ENCODE measurements at places on chromosomes 2 and 18. TPM values are rescaled to one million over a fixed set of nuclear protein-coding genes. Genes with fewer than 3 reads are reported as not detected.

The RAX gene
- total RNA-seq, result not detected

The LDAH gene
- 13.7 TPM for total RNA-seq

The CD8B gene
- total RNA-seq, result 0.77 TPM

The TLX2 gene
- total RNA-seq, result not detected

GRCh38 chr2:22350621-22351020 lies 1034.4 kb upstream of the KLHL29 start:
- H3K36me3 ChIP-seq, result no peaks in the 10 kb centered on the region
- H3K27ac ChIP-seq, result no peak overlapping the region
- DNase-seq, result no peak
- no peaks in the 10 kb centered on the region for H3K4me1 ChIP-seq

DNA sequence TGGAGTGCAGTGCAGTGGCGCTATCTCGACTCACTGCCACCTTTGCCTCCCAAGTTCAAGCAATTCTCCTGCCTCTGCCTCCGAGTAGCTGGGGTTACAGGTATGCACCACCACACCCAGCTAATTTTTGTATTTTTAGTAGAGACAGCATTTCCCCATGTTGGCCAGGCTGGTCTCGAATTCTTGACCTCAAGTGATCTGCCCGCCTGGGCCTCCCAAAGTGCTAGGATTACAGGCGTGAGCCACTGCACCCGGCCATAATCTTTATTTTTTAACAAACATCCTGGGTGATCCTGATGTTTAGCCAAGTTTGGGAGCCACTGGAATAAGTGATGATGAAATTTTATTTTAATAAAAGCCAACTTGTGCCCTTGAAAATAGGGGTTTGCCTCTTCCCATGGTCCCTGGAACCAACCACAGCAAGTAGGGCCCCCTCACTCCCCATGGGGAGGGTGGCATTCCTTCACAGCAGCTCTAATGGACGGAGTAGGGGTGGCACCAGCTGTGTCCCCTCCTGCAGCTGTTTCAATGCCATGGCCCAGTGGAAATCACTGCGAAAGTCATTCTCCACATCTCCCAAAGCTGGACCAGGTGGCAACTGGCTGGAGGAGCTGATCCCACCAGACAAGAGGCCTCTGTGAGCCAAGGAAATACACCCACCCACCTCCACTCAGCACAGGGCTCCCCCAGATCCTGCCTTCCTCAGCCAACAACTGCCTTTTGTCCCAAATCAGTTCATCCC lies 194.8 kb downstream of the ZFP36L2 start:
- H3K27me3 ChIP-seq, result no peaks in the 10 kb centered on the region
- peak overlapping the region; percentile 23 for H3K27ac ChIP-seq
- peaks cover 20% of the 10 kb centered on the region for H3K4me1 ChIP-seq
- no peak overlapping the region for H3K4me3 ChIP-seq

GRCh38 chr2:25824718-25825117 lies 53.6 kb downstream of the ASXL2 start:
- no peak overlapping the region for H3K27ac ChIP-seq
- DNase-seq, result no peak
- no peak overlapping the region for H3K4me3 ChIP-seq
- H3K27me3 ChIP-seq, result no peaks in the 10 kb centered on the region

DNA sequence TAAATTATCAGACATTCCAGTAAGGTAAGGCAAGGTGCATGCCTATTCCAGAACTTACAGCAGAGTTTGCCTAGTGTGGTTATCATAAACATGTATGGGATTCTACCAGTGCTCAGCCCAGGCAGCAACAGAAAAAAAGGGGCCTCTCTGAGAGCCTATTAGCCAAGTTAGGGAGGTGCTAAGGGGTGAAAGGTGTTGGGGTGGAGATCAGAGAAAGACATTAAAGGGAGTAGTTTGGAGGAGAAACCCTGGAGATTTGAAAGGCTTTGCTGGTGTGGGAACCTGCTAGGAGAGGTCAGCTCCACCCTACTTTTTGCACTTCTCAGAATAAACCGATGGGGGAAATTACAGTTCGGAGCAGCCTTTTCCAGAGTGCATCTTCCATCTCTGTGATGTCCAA lies 2.9 kb downstream of the ARPC2 start:
- H3K4me3 ChIP-seq, result no peak overlapping the region
- no peaks in the 10 kb centered on the region for H3K27me3 ChIP-seq
- no peak for DNase-seq
- peaks cover 17% of the 10 kb centered on the region for H3K4me1 ChIP-seq
- H3K27ac ChIP-seq, result peak overlapping the region; percentile 37

DNA sequence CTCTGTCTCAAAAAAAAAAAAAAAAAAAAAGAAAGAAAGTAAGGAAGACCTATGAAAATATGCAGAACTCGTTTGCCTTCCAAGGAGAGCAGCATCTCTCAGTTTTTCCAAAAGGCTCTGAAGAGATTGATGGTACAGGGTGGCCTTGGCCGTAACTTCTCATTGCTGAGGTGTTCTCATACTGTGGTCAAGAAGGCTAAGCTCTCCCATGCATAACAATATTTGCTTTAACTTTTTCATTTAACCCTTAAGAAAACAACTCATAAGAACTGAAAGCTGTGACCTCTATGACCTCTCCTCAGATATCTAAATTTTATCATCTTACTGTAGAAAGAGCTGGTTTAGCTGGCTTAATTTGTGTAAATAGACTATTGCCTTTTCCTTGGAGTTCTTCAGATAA lies 37.1 kb upstream of the GATA6 start:
- H3K4me1 ChIP-seq, result no peaks in the 10 kb centered on the region
- no peak overlapping the region for H3K4me3 ChIP-seq
- H3K36me3 ChIP-seq, result no peaks in the 10 kb centered on the region
- H3K27me3 ChIP-seq, result no peaks in the 10 kb centered on the region
- no peak for DNase-seq

GRCh38 chr18:21369146-21369545 lies 127.1 kb downstream of the GREB1L start:
- no peaks in the 10 kb centered on the region for H3K36me3 ChIP-seq
- DNase-seq, result no peak
- no peaks in the 10 kb centered on the region for H3K4me1 ChIP-seq

- H3K27ac ChIP-seq, result no peak overlapping the region
- no peaks in the 10 kb centered on the region for H3K27me3 ChIP-seq
Measured at GRCh38 chr2:47632754-47633153, 150.2 kb upstream of the MSH6 start.

Measured in lung (tissue), 17 donors.